ENCODE measurements at places on chromosomes 1 and 21.

GRCh38 chr21:44949779-44950198 is 10.0 kb downstream of the SLX9 start:
- peak; percentile 1 for DNase-seq

DNA sequence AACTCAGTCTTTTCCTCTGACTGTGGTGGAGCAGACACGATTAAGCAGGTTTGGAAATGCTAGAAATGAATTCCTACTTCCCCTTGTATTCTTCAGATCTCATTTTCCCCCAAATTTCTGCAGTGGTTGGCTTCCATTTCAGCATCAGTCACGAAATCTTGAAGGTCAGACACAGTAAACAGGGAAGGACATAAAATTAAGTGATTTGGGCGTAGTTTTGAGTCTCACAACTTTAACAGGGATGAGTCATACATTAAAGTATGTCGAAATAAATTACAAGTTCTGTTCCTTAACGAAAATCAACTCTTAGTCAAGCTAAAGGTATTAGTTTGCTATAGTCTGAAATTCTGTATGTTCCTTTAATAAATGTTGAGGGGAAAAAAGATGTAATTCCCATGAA is 61.1 kb downstream of the HNRNPR start:
- DNase-seq, result no peak

DNA sequence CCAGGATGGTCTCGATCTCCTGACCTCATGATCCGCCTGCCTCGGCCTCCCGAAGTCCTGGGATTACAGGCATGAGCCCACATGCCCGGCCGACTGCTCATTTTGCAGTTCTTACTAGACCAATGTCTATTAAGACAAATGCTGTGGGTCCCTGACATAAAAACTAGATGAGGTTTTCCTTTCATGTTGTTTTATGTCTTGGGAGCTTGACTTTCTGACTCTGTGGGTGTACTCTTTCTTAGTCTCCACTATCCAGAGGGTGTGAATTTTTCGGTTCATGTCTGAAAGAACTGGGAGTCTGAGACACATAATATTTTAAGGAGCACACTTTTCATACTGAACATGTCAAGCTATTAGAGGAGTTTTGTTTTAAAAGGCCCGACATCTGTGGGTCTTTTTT is 744.9 kb upstream of the B3GALT2 start:
- no peak for DNase-seq

GRCh38 chr1:160797271-160797709 is 1.3 kb downstream of the LY9 start:
- DNase-seq, result no peak

DNA sequence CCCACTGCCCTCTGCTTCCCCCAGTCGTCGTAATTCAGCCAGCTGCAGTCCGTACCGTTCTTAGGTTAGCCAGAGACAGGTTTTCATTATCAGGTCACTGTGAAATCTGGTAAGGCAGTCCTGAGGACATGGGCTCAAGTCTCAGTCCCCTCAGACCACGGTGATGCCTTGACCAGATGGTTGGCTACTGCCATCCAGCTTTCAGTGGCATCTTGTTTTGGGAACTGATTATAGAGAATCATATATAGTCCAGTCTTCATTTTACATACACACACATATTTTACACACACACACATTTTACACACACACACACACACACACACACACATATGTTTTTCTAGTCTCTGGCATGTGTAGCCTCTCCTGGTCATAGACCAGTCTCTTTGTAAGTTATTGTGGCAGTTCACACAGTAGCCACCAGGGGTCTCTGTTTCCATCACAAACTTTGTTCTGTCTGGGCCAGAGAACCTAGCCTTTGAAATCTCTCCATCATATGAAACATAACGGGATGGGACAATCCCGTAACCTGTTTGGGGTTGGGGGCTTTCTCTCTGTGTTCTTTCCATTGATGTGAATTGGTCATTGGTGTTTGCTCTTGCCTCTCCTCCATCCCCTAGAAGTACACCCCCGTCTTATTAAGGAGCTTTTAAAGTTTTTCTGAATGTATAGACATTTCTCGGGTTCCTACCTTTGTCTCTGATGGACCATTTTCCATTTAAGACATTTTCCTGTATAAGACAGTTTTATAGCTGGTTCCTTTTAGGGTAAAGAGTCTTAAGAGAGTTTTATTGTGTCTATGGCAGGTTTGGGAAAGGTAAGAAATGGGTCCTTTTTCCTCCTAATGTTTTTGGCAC is 8.4 kb upstream of the IKBKE start:
- peak; percentile 68 for DNase-seq

DNA sequence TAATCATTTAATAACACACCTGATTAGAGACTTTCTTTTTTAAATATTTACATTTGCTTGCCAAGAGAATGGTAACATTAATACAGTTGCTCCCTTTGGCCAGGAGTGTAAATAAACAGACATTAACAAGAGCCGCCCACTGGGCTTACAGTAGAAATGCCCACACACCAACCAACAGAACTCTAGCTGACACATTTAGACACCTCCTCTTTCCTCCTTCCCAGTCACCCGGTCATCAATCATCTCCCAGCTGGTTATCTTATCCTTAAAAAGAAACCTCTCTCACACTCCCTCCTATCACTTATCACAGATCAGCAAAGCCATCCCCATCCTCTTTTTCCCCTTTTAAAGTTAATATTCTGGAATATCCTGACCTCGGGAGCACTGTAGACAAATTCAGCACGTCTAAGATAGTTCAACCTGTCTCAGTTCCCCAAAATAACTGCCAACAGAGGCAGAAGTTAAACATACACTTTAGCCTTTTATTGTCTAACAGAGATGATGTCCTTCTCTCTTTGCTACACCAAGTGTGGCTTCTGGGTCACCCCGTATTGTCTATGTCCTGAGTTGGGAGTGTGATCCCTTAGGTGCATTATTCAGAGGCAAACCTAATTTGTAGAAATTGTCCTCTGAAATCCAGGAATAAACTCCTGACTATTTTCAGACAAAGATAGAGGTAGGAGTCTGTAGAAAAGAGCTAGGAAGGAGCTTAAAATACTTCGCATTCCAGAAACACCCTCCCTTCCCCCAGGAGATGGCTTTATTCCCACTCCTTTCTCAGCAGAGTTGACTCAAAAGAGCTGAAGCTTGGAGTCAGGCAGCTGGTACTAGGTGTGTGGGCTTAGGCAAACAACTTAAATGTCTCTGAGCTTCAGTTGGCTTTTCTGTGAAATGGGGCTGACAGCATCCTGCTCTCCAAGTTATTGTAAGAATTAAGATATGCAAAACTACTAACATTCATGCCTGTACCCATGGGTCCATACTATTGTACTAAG is 8.8 kb downstream of the MYCL start:
- DNase-seq, result peak; percentile 100

Data from NCI-H510A treated with DMSO at 0.1 percent for 48 hours (cell line).